ENCODE measurements at places on chromosomes 4 and X.
A peak's percentile ranks its signal among the peaks of the same experiment; 100 is the strongest.

GRCh38 chrX:133698298-133698697, 283.0 kb upstream of the GPC4 start:
- peak; percentile 57 for DNase-seq

- no peak for DNase-seq
Observed at GRCh38 chr4:26455571-26455970, 34.7 kb downstream of the CCKAR start.

DNA sequence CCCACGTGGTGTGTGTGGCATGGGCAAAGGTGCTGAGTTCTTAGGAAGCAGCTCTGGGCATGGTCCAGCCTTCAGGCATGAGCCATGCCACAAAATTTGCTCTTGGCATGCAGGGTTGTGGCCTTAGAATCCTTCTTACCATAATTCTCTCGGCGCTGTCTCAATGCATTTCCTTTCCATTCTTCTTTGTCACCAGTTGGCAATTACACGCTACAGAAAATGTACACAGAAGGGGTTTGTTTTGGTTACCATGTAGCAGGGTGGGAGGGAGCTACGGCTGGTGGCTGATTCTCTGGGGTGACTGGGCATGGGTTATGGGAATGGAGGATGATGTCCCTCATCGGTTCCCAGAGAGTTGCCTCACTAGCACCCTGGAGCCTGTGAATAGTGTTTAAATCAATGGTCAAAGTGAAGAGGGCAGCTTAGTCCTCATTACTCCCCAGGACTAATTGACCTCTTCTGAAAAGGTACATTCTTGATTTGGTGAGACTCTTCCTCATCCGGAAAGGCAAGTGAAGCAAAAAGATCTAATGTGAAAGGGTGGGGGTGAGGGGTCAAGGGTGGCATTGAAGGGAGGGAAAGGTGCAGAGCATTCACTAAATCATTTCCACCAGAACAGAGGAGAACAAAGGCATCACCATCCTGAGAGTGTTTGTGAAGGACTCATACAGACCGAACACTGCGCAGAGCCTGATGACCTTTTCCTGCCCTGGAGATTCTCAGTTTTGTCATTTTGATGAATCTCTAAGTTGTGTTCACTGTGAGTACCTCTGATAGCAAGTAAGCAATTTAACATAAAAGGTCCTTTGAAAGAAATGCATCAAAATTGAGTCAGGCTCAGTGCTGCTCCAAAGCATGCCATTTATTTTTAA, 199.8 kb upstream of the SFRP2 start:
- DNase-seq: peak; percentile 48

- DNase-seq: no peak
Observed at GRCh38 chr4:1599491-1600210, 84.5 kb downstream of the FAM53A start.

GRCh38 chrX:39736216-39737211, 361.2 kb downstream of the BCOR start:
- DNase-seq: peak; percentile 84

- DNase-seq: no peak
Observed at GRCh38 chr4:101141230-101141629, 206.1 kb downstream of the PPP3CA start.
